ENCODE measurements at places on chromosomes 16 and 17.

GRCh38 chr17:55965051-55965450 is 188.2 kb upstream of the ANKFN1 start:
- no peak for DNase-seq

DNA sequence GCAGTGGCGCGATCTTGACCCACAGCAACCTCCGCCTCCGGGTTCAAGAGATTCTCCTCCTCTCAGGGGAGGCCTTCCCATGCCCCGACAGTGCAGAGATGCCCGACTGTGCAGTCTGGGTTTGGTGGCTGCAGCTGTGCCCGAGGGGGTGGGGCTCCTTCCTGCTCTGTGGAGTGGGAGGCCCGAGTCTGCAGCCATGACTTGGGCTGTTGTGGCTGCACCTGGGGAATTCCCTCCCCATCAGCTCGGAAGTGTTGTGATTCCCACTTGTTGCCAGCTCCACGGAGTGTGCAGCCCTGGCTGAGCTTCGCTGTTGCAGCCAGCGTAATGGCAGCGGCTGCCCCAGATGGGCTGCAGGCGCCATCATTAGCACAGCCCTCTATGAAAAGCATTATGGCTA is 66.4 kb upstream of the SMIM36 start:
- no peak for DNase-seq

- DNase-seq: no peak
Observed at GRCh38 chr17:76538281-76538931, 897 bp upstream of the CYGB start.

- no peak for DNase-seq
Observed at GRCh38 chr16:12584488-12585233, 219.0 kb downstream of the CPPED1 start.

DNA sequence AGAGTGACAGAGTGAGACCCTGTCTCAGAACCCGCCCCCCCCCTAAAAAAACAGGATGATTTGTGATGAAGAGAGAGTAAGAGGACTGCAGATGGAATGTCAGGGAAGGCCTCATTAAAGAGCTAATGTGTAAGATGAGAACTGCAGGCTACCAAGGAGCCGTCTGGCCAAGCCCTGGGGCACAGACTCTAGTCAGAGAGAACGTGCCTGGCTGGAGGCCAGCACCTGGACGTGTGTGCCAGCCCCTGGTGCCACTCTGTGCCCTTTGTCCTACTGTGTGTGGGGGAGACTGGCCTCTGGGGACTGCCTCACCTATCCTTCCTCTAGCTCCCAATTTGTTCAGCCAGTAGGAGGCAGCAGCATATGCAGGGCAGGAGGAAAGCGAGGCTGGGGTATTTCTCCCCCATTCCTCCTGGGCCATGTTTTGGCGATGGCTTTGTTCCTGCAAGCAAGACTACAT is 37.1 kb downstream of the KNOP1 start:
- no peak for DNase-seq

All from SW 1271 (cell line).